ENCODE measurements at places on chromosomes 7 and 10.
A peak's percentile ranks its signal among the peaks of the same experiment; 100 is the strongest.

DNA sequence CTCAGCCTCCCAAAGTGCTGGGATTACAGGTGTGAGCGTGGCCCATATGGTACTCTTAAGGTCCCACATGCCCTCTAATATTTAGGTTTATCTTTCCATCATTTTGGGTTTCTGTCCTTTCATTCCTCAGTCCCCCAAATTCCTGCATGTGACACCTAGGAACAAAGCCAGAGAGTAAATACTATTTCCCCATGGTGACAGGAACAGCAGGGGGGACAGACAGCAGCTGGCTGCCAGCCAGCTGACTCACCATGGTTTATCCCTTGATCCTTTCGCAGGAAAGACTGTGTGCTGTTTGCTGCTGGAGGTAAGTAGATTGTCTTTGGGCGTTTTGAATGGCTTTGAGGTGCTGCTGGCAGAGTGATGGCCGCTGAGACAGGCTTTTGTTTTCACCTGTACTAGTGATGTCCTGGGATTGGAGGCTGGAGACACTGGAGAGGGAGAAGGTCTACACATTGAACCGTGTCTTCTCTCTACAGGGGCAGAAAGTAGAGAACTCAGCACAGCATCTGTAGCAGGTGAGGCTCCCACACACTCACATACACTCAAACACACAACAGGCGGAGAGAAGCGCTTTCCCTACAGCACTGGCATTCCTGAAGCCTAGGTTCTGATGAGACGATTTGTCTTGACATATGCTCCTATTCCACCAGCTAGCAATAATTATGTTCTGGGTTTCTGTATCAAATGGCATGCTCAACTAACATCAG lies 83.7 kb upstream of the EFCAB10 start:
- DNase-seq = no peak

DNA sequence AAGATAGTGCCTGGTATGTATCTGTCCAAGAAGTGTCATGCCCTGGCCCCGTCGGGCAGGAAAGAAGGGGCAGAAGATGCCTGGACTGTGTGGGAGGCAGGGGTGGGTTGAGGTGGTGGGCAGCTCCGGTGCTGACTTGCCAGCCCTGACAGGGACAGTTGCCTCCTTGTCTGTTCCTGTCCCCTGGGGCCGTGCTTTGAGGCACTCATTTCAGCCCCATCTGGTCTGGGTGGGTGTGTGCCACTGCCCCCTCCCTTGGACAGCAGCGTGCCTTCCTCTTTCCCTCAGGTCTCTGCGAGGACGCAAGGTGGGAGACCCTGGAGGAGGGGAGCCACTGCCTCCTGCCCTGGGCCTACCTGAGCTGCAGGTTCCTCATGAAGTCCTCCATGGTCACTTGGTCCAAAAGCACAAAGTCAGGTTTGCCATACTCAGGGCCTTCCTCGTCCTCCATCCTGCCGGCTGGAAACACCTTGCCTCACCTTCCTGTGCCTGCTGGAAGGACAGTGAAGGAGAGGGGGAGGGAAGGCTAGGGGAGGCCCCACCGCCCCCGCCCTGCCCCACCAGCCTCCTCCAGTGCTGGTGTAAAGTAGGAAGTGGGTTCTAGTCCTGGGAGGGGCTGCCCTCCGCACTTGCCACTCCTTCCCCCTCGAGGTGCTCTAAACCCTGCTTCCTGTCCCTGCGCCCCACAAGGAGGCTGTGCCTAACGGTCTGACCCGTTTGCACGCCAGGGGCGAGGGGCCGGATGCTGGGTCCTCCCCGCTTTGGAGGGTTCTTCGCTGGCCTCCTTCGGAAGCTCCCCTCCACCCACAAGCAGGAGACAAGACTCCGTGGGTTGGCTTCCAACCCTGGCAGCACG lies at the start of gene MYO1G:
Gene MYO1G (minus strand): TSS at position 505 of the 856 bp plus-strand sequence. CDS start 54 bp downstream, at position 451.
- peak; percentile 84 for DNase-seq

DNA sequence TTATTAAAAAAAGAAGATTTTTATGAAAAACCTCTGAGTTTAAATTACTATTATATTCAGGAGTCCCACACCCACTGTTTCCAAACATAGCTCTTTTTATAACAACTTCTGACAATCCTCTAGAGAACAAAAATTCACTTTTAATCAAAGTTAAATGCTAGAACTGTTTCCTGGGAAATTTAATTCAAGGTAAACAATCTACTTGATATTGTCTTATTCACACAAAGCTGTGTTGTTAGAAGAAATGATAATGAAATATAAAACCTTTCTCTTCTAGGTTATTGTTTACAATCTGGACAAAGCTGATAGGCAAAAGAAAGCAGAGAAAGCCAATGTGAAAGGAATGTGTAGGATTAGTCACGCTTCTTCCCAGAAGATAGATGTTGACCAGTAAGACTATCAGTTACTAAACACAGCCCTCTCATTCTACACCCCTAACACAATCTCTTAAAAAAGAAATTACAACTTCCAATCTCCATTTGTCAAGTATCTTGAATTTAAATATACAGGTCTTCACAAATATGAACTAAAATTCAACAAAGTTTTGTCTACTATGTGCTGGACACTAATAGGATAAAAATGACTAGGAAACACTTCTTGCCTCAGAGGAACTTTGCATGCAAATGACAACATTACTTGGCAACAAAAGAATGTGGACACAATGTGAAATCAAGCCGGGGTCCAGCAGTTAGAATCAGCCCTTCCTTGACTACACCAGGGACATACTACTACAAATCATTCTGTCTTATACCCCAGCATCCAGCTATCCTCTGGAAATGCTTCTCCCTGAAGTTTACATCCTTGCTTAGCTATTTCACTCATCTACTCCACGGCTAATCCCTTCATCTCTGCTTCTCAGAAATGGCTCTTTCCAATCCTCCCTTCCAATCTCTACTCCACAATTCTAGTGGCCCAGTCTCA lies 123.7 kb downstream of the IMMP2L start:
- DNase-seq = no peak

- no peak for DNase-seq
Measured at GRCh38 chr7:45700556-45700955, 126.4 kb downstream of the ADCY1 start.

- no peak for DNase-seq
Measured at GRCh38 chr10:49596836-49597235, 13.3 kb upstream of the SLC18A3 start.

DNA sequence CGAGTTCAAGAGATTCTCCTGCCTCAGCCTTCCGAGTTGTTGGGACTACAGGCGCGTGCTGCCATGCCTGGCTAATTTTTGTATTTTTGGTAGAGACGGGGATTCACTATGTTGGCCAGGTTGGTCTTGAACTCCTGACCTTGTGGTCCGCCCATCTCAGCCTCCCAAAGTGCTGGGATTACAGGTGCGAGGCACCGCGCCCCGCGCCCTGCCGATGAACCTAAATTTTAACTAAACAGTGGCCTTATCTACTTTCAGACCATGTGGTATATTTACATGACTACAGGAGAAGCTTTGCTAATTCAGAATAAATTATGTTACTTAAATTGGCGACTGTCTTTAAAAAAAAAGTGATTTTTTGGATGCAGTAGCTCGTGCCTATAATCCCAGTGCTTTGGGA lies 9.2 kb downstream of the SIRT1 start:
- no peak for DNase-seq

GRCh38 chr7:15515252-15515651 lies 46.6 kb downstream of the AGMO start:
- no peak for DNase-seq

DNA sequence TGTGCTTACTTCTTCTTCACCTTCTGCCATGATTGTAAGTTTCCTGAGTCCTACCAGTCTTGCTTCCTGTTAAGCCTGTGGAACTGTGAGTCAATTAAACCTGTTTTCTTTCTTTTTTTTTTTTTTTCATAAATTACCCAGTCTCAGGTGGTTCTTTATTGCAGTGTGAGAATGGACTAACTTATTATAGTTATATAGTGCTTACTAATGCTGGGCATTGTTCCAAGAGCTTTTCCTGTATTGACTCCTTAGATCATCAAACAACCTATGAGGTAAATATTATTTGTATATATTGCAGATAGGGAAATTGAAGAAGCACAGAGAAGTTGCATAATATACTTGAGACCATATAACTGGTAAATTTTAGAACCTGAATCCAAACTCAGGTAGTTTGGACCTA lies 98.1 kb downstream of the MBL2 start:
- DNase-seq = no peak

GRCh38 chr10:127227663-127228062 lies 31.3 kb upstream of the INSYN2A start:
- no peak for DNase-seq

- no peak for DNase-seq
Measured at GRCh38 chr10:28457110-28457509, 75.8 kb upstream of the WAC start.

DNA sequence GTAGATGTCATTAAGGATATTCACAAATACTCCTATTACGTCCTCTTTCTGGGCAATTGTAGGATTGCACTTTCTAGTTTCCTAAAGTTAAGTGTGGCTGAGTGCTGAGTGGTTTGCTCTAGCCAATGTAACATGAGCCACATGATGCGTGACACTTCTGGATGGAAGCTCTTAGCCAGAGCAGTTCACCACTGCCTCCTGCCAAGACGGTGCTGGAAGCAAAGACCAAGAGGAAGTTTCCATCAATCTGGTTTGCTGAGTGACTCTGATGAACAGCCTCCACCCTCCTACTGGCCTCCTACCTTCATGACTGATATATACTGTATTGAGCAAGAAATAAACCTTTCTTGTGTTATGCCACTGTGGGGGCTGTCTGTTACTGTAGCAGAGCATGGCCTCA lies 318.1 kb downstream of the KCNMA1 start:
- no peak for DNase-seq

GRCh38 chr10:96089670-96090462 lies 40.2 kb upstream of the ZNF518A start:
- peak; percentile 87 for DNase-seq

DNA sequence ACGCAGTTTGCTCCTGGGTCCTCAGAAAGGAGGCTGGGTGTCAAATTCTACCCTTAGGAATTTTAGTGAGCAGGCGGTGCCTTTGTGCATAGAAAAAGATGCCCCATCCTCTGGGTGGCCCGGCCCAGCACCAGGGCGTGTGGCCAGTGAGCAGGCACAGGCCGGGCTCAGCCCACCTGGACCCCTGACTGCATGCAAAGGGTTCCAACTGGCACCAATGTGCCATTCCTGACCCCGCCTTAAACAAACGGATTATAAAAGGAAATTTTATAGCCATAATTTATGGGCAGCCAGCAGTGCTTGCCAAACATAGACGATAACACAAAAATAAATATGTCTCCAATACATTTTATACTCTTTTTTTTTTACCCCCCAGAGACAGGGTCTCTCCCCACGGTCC lies 40.1 kb upstream of the GNA12 start:
- no peak for DNase-seq

GRCh38 chr7:102203218-102203617 lies 83.5 kb upstream of the SH2B2 start:
- no peak for DNase-seq

DNA sequence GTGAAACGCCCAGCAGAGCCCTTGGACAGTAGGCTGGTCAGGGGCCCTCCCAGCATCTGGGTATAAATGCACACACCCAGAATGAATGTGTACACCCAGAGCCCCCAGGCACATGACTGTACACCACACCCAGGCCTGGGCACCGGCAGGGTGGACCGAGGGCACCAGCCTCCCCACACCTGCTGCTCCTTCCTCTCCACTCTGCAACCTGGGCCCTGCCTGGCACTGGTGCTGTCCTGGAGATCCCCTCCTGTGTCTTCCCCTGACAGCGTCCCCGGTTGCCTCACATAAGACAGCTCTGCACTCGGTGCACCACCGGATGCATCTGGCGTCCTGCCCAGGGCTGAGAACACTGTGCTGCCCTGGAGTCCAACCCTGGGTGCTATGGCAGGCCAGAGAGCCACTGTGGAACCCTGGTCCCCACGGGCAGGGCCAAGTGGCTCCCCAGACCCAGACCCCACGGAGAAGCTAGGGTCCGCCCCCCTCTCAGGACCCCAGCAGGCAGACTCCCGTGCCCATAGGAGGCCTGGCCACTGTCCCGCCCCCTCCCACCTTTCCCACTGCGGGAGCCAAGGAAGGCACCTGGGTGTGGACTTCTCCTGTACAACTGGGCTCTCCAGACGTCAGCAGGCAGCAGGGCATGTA lies 6.6 kb downstream of the RASGEF1A start:
- no peak for DNase-seq

DNA sequence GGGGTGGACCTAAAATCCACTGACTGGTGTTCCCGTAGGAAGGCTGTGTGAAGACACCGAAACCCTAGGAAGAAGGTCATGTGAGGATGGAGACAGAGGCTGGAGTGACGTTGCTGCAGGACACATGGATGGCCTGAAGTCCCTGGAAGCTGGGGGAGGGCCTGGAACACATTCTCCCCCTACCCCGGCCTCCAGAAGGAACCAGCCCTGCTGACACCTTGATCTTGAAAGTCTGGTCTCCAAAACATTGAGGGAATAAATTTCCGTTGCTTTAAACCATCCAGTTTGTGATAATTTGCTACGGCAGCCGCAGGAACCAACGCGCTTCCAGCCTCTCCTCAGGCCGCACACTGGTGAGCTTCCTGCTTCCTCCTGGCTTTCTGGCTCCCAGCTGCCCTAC lies 288.2 kb downstream of the GLRX3 start:
- no peak for DNase-seq

GRCh38 chr10:55470840-55471239 lies 669.8 kb upstream of the PCDH15 start:
- no peak for DNase-seq

GRCh38 chr7:140923358-140924006 lies 1.2 kb downstream of the BRAF start:
- no peak for DNase-seq

DNA sequence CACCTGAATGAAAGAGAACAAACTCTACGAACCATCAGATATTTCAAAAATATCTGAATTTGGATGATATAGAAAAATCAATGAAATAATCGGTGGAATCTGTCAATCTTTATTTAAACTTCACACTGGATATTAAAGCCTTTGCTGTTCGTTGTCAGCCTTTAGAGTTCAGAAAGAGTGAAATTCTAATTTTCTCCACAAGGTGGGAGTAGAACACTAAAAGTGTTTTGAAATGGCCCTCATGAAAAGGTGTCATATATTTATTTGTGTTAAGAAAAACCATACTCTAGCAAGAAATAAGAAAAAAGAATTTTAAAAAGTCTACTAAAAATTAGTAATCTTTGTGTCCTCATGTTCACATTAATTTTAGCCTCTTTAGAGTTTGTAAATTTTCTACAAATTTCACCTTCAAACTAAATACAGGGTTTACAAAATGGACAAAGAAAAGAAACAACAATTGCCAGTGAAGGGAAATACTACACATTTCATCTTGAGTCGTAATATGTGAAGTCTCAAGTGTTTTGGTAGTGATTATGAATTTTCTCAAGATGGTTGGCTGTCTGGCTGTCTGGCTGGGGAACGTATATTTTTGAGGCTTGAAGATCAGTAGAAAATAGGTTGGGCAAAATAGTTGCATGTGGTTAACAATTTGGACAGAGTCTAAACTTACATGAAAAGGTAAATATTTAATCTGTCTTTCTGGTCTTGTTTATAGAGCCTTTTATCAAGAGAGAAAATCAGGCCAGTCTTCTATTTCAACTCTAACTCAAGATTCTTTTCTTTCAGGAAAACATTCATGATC lies 43.7 kb downstream of the DNAJB9 start:
- no peak for DNase-seq

DNA sequence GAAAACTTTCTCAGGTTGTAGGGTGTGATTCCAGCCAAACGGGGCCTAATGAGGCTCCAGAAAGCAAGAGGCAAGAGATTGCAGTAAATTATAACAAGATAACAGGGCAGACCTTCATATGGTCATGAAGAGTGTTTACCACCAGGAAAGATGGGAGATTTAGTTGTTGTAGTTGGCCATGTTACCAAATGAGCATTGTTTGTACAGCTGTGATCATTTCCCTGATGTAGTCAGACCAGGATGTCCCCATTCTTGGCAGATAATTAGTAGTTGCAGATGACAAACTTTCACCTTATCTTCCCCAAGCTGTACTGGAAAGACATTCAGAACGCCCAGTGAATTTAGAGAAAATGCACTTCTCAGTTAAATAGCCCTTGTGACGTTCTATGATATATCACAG lies 630.8 kb downstream of the ANKRD7 start:
- no peak for DNase-seq

Data from activated gamma-delta T cell treated with anti-CD3 and anti-CD28 coated beads, Interleukin-2, amount 50 U/mL, for 16 hours (primary cell).